ENCODE measurements at places on chromosomes 5 and 9. TPM values are rescaled to one million over a fixed set of nuclear protein-coding genes. Genes with fewer than 3 reads are reported as not detected.

GRCh38 chr5:143660625-143661024 lies 151.3 kb upstream of the HMHB1 start:
- no peak for DNase-seq

DNA sequence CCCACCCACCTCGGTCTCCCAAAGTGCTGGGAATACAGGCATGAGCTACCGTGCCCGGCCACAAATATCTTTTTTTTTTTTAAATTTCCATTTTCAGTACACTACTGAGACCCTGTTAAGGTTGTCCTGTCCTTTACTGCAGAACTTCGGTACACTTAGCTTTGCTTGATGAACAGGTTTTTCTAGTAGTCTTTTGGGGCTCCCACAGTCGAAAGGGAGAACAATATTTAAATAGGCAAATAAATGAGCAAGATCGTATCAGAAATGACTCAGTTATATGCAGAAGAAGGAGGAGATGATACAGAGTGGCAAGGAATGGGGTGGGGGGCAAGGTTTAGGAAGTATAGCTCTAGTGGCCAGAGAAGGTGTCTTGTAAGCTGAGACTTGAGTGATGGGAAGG lies 52.7 kb downstream of the MSX2 start:
- no peak for DNase-seq

- peak; percentile 10 for DNase-seq
Observed at GRCh38 chr9:92645041-92645440, 24.9 kb downstream of the IPPK start.

The HACD4 gene
- total RNA-seq: 4.1 TPM

The ABO gene
- 25.4 TPM for total RNA-seq

Data from ureter (tissue), 1 donor.